Progenitor cell of endocrine pancreas (in vitro differentiated cells): ENCODE measurements at places on chromosomes 3 and 15. TPM values are rescaled to one million over a fixed set of nuclear protein-coding genes. Genes with fewer than 3 reads are reported as not detected.

Gene BMF
- total RNA-seq = 128 and 129 TPM in 2 replicates

DNA sequence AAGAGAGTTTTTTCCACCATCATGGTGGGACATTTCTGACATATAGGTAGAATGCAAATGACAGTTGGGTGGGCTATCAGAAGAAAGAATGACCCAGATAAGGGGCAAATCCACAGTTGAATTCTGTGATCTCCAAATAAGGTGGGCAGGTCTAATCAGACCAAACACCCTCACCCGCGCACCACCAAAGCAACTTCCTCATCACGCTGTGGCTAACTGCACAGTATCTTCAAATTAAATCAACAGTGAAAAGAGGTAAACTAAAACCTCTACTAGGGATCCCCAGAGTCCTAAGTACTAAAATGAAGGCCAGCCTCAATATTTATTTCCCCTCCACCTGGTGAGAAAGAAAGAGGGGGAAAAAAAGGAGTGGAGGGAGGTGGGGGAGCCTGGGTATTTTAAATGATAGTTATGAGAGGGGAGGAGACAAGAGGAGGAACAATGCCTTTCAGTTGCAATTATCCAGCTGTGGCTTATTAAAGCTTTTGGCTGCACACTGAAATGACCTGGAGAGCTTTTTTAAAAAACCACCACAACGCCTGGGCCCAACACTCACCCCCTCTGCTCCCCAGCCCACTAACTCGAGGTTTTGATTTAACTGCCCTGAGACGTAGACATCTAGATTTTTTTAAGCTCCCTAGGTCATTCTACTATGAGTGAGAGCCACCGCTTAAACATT lies 61.0 kb downstream of the LRIG1 start:
- DNase-seq = no peak

DNA sequence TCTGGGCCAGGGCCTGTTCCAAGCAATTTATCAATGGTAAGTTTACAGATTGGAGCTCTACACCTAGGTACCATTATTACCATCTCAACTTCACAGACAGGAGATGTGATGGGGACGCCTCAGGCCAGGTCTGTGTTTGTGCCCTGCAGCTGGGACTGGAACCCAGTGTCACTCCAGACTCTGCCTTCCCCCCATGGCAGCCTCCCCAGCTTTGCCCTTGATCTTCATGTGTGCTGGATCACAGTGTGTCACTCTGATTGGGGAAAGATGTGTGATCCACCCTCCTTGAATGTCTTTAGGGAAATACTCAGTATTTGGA lies 59.6 kb downstream of the MGLL start:
- no peak for DNase-seq

DNA sequence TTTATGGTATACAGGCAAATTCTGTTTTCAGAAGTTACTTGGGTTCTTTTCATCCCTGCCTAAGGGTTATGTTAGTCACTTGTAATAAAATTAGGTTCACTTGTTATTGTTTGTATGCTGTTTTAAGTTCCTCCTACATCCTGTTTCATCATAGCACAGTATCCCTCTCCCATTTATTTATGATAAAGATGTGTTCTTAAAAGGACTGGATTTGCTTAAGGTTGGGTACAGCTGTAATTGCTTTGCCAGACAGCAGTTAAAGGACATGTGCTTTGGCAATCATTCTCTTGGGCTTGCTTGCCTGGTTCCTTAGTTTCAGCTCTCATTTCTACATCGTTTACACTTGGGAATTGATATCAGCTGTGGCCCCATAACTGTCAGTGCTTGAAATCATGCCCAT lies 11.7 kb downstream of the ATP2C1 start:
- DNase-seq = no peak

Gene MYH15
- total RNA-seq = 0.91 and 0.96 TPM in 2 replicates

Gene WDR93
- 0.91 and 1.3 TPM in 2 replicates for total RNA-seq

DNA sequence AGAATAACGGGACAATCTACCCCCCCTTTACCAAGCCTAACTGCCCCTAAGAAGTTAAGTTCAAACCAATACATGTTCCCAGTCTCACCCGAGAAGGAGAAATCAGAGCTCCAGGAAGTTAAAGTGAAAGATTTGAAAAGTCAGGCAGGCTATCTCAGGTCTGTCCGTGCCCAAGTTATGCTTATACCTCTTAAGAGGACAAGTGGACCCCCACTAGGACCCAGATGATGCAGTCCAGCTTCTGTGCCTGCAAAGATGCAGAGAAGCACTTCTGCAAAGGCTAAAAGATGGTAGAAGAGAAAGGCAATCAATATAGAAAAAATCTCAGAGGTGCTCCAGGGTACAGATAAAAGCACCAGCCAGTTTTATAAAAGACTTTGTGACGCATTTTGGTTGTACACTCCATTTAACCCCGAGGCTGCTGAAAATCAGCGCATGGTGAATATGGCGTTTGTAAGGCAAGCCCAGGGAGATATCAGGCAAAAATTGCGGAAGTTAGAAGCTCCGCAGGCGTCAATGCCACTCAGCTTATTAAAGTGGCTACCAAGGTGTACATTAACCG lies 9.8 kb upstream of the SLC9C1 start:
- DNase-seq = no peak

DNA sequence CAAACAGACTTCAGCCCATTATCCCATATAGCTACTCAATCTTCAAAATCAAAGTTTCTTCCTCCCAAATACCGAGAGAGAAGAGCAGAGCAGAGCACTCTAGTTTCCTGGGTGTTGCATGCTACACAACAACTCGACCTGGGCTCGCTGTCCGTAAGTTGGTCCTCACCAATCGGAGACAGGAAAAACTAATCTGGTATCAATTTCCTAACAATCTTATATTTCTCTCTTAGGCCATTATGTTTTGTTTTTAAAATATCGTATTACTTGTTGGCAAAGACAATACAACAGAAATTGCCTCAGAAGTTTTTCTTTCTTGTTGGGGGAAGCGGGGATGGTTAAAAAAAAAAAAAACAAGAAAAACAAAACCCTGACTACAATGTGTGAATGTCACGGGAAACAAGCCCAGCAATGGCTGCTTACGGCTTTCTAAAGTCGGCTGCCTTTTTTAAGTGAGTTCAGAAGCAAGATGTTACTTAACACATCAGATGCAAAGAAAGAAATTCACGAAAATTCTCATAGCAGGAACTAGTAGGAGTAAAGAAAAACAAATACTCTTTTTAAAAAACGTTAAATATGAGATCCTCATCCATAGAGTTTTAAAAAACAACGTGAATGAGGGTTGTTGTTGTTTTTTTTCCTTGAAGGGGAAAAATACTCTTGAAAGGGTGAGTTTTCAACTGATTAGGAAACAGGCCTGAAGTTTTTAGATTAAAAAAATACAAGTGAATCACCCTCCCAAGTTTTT lies 1.9 kb downstream of the VGLL4 start:
- DNase-seq = no peak

- no peak for DNase-seq
Measured at GRCh38 chr3:60578936-60579335, 672.3 kb downstream of the FHIT start.

DNA sequence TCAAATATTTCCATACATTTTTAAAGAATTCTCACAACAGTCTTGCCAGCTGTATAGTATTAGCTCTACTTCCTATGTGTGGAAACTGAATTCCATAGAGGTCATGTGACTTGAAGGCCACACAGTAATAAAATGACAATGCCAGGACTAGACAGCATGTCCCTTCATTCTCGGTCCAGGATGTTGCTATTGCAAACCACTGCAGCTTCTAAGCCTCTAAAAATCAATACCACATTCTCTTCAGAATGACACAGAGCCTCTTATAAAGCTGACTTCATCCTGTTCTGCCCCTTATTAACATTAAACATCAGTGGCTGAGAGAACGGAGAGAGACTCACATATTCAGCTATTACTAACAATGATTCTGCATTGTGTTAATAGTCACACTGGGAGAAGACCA lies 240.3 kb upstream of the PEX5L start:
- DNase-seq = no peak

DNA sequence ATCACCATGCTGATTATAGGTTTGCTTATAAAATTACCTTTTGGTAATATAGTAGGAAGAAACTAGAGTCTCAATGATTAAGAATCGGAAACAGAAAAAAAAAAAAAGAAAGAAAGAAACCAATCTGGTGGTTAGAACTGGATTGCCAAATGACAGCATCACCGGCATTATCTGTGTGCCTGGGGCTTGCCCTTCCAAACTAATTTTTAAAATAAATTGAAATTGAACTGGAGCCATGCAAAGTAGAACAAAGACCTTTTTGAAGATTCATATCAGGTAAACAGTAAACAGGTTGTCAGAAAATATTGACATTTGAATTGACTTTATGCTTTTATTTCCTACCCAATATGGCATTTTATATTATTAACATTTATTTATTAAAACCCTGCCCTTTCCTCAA lies 11.2 kb upstream of the CPB1 start:
- DNase-seq = no peak

Gene RPL39L
- 10.5 and 11.5 TPM in 2 replicates for total RNA-seq

DNA sequence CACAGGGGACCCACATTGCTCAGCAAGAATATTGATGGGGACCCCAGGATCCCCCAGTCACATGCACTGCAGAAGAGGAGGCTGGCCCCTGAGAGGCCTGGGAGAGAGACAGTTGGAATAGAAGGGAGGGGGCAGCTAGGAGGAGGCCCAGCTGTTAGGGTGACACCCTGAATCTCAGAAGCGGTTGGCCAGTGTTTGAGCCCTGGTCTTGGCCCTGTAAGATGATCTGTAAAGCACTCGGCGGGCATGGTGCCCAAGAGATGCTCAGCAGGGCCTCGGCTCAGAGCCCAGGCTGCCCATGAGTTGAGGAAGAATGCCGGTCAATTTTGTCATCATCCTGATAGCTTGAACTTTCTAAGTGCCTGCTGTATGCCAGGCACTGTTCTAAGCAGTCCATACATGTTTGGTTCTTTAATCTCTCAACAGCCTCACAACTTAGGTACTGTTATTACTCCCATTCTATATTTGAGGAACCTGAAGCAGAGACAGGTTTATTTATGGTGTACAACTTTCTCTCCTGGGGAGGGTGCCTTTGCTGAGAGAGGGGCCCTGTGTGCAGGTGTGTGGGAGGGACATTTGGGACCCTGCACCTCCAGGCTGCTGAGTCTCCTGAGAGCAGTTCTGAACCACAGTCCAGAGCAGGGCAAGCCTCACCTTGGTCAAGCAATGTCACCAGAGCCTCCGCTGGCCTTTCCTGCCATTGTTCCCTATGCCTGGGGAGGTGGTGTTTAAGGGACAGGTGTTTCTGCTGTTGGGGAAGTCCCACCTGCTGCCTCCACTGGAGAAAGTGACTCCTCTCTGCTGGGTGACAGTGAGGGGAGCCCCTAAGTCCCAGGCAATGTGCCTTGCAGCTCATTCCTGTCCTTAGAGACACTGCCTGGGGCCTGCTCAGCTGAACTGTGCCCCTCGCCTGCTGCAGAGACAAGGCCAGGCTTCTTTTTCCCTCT lies 26.0 kb downstream of the SLC6A6 start:
- no peak for DNase-seq

Gene COPS2
- 84.0 and 86.7 TPM in 2 replicates for total RNA-seq

GRCh38 chr3:160616716-160617115 lies 51.3 kb upstream of the KPNA4 start:
- DNase-seq = no peak

Gene AADAC
- not detected in 2 replicates for total RNA-seq

GRCh38 chr15:48928877-48929538 lies 34.7 kb downstream of the SHC4 start:
- DNase-seq = no peak

DNA sequence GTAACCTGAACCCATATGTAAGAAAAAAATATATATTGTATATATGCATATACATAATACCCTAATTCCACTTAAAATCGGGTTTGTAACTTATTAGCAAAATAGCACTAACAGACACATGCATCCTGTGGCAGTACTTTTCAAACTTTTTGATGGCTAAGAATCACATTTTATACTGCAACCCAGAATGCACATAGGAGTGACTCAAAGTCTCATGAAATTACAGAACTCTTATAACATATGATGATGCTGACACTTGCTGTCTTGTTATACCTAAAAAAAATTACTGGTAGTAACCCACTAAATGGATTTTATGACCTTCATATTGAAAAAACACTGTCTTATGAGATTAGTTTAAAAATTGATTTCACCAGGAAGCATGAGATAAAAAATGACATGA lies 152.4 kb upstream of the FRMD4B start:
- DNase-seq = no peak

- no peak for DNase-seq
Measured at GRCh38 chr3:9224490-9224889, 25.0 kb downstream of the SRGAP3 start.

DNA sequence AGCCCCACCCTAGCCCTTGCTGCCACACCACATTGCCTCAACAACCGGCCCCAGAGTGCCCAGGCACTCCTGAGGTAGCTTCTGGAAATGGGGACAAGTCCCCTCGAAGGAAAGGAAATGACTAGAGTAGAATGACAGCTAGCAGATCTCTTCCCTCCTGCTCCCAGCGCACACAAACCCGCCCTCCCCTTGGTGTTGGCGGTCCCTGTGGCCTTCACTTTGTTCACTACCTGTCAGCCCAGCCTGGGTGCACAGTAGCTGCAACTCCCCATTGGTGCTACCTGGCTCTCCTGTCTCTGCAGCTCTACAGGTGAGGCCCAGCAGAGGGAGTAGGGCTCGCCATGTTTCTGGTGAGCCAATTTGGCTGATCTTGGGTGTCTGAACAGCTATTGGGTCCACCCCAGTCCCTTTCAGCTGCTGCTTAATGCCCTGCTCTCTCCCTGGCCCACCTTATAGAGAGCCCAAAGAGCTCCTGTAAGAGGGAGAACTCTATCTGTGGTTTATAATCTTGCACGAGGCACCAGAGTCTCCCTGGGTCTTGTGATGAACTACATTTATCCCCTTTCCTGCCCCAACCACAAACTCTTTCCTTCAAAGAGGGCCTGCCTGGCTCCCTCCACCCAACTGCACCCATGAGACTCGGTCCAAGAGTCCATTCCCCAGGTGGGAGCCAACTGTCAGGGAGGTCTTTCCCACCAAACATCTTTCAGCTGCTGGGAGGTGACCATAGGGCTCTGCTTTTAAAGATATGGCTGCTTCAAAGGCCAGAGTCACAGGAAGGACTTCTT lies 39.1 kb downstream of the MESD start:
- DNase-seq = no peak

DNA sequence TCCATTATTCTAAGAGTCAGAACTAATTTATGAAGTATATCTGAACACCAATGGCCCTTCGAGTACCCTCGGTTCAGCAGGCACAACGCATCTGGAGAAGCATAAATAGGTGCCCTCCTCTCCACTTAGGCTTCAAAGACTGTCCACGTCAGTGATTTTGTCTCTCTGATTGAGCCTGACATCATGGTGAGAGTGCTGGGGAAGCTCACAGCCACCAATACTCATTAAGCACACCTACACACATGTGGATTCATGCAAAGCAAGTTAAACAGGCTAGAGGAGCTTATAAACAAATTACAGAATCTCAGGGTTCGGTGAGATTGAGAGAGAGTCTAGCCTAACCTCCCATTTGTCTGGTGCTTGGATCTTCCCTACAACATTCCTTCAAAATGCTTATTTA lies 3.6 kb downstream of the CLDN1 start:
- DNase-seq = no peak

GRCh38 chr15:95162967-95163531 lies 931.7 kb downstream of the MCTP2 start:
- no peak for DNase-seq

DNA sequence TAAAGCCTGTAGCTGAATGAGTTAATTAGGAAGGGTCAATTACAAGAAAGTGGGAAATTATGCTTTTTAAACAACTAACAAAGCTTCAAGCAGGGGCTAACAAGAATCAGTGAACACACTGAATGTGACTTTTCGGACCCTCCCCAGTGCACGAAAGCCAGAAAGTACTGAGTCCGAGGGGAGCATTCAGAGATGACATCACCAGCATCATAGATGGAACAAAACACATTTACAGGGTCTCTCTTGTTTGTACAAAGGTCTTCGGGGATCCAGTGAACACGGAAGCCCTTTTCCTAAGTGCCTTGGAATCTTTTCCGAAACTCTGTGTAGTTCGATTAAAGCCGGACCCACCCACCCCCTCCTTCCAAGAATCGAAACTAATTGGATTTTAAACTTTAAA lies 829 bp downstream of the DCP1A start:
- no peak for DNase-seq
